ENCODE measurements at places on chromosomes 12 and 14.

- no peak for DNase-seq
These were observed 38.0 kb upstream of the BDKRB2 start for GRCh38 chr14:96166461-96167223.

DNA sequence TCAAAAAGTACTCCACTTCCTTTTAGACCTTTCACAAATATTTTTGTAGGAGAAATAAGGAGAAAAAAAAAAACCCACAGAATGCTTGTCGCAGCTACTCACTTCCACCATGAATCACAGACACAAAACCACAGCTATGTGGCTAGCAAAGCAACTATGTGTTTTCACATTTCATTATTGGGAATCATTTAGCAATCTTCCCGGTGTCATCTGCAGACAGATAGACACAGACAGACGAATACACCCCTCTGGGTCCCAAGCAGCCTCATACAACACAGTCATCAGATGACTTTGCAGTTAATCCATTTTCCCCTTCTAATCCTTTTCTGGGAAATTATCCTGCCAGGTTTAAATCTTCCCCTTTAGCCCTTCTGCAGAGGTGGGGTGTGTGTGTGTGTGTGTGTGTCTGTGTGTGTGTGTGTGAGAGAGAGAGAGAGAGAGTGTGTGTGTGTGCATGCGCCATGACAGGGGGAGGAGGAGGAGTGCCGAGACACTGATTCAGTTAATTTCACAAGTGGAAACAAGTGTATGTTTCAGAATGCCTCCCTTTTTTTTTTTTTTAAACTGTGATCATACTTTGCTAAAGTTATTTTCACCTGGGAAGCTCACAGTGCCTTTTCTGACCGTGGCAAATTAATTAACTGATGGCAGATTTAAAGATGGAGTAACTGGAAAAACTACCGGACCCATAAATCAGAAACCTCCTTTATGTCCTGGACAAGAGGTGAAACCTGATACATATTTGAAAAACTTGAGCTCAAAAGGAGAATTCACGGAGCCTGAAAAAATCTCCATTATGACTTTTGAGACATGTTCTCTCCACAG, 39.9 kb downstream of the LTBP2 start:
- DNase-seq, result peak; percentile 42

DNA sequence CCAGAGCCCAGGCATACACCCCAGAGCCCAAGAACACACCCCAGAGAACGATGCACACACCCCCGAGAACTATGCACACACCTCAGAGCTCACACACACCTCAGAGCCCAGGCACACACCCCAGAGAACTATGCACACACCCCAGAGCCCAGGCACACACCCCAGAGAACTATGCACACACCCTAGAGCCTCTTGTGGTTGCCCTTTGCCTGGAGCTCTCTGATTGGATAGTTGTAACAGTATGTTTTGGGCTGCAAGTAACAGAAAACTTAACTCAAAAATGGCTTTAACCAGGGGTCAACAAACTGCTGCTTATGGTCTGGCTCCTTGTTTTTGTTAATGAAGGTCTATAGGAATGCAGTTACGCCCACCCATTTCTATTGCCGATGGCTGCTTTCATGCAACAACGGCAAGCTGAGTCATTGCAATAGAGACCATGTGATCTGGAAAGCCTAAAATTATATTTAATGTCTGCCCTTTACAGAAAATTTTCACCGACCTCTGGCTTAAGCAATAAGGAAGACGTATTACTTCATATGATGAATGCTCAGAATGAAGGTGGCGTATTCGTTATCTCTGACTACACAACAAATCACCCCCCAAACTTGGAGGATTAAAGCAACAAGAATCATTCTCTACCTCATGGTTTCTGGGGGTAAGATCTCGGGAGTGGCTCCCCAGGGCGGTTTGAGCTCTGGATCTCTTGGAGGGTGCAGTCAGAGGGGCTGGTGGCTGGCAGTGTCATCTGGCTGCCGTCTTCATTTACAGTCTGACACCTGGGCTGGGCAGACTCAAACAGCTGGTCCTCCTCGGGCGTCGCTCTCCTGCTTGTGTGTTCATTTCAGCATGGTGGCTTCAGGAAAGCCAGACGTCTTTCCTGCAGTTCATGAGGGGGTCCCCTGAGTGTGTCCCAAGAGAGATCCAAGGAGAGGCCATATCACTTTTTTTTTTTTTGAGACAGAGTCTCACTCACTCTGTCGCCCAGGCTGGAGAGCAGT, 66.3 kb upstream of the NCOR2 start:
- DNase-seq, result no peak

- no peak for DNase-seq
These were observed 16.8 kb downstream of the PLXNC1 start for GRCh38 chr12:94165138-94165537.

DNA sequence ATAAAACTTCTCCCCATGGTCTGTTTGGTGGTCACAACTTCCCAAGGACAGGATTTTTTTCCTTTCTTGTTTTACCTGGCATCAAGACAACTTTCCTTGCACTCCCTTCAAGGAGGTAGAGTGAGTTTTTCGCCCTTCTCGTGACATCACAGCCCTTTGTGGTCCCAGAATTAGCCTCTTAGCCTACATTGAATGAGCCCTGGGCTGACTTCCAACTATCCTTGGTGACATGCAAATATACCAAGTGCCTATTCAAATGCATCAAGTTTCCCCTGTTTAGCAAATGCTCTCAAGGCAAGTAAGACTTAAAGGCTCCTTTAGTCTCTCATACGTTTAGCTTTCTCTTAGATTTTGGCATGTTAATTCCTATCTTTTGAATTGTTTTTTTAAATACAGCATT, 36.6 kb downstream of the TC2N start:
- DNase-seq, result peak; percentile 40

GRCh38 chr12:112998987-112999767, 20.9 kb downstream of the OAS2 start:
- DNase-seq, result no peak

GRCh38 chr14:104011824-104012517, 69.6 kb upstream of the RD3L start:
- DNase-seq, result no peak

DNA sequence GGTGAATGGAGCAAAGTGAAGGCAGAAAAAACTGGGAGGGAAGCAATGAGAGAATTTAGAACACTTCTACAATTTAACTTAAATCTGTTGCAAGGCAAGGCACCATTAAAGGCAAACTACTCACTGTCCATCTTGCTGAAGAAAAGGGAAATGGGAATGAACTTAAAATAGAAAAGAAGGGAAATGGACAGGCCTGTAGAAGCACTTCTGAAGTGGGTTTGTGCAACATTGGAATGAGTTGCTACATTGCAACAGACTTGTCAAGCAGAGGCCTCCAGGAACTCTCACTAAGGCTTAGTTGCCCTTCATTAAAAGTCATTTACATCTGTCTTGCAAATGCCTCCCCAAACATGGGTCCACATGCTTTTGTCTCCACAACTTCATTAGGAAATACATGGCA, 13.7 kb upstream of the OR10AD1 start:
- no peak for DNase-seq

DNA sequence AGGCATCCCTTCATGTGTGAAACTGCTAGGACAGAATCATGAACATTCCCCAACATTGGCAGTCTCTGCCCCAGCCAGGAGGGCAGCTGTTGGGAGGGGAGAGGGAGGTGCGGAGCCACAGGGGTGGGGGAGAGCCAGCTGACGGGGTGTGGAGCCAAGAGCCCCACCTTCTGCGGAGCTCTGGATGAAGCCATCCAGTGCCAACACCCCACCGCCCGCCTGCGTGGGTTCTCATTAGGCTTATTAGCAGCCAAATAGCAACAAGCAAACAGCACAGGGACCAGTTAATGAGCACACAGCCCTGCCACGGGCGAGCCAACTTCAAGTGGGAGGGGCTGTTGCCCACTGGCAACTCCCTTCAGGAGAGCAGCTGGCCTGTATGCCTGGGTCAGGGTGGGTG, 12.1 kb downstream of the LTBP2 start:
- no peak for DNase-seq

DNA sequence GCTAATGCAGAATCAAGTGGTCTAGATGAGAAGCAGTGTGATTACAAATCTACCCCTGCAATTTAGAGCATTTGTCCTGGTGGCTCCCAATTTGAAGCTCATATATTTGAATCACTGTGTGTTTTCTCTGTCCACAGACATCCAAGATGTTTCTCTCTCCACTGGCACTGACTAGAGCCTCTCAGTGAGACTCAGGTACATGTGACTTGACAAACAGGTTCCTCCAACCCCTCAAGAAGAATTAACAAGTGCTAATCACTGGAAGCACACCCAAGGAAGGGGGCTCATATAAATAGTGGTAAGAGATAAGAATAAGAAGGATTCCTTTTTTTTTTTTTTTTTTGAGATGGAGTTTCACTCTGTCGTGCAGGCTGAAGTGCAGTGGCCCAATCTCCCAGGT, 20.5 kb downstream of the OR10G2 start:
- no peak for DNase-seq

DNA sequence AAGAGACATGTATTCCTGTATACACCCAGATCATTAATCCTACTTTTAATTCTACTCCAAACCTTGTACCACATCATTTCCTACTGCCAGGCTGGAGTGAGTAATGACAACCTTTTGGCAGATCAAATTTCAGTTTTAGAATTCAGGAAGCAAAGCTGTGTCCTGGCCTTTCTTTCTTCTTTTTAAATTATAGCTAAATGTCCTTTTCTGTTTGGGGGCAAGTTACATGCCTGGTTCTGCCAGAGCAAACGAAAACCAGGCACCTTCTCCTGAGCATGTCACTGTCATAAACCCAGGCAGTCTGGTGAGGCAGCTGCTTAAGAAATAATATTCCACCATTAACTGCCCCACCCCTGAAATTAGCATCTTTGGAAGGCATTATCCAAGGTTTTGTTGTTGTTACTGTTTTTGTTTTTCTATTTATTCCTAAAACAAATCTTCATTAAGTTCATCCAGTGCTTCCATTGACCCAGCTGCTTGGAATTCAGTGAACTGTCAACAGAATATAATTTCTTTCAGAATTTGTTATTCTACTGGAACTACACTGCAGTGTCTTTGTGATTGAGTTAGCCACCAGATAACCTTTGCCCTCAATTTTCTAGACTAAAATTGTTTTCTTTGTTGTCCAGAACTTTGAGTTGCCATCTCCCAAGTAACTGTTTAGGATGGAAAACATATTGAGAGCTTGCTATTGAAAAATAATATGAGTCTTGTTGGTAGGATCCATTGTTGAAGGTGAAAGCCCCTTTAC, 33.2 kb downstream of the SAMD4A start:
- no peak for DNase-seq

- DNase-seq, result peak; percentile 50
These were observed 2.0 kb downstream of the EEA1 start for GRCh38 chr12:92927055-92927435.

Measured in hematopoietic multipotent progenitor cell (in vitro differentiated cells).